ENCODE measurements at places on chromosomes 7 and 10.

DNA sequence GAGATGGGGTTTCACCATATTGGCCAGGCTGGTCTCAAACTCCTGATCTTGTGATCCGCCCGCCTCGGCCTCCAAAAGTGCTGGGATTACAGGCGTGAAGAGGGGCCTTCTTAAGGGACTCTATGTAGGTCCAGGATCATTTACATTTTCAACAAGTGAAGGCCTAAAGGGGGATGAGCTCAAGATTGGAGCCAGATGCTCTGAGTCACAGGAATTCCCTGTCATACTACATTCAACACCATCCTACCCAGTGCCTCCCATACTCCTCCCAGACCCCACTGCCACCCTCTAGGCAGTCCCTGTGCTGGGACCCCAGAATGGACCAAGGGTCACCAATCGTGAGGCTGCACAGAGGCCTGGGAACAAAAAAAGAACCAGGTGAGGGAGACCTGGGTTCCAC lies 29.9 kb downstream of the CYTH3 start:
- no peak for DNase-seq

DNA sequence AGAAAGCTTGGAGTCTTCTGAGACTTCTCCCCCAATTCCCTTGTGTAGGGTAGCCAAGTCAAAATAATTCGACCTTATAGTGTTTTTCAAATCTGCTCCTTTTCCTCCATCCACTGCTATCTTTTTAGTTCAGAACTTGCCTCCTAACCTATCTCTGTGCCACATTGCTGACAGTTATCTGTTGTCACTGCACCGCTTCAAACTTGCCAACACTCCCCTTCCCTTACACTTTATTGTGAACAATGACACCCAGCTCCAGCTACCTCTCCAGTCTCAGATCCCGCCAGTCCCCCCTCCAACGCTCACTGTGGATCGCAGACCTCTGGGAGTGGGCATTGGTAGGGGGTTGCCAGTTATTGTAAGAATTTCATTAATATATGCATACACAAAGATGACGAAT lies 16.3 kb upstream of the HPS1 start:
- no peak for DNase-seq

DNA sequence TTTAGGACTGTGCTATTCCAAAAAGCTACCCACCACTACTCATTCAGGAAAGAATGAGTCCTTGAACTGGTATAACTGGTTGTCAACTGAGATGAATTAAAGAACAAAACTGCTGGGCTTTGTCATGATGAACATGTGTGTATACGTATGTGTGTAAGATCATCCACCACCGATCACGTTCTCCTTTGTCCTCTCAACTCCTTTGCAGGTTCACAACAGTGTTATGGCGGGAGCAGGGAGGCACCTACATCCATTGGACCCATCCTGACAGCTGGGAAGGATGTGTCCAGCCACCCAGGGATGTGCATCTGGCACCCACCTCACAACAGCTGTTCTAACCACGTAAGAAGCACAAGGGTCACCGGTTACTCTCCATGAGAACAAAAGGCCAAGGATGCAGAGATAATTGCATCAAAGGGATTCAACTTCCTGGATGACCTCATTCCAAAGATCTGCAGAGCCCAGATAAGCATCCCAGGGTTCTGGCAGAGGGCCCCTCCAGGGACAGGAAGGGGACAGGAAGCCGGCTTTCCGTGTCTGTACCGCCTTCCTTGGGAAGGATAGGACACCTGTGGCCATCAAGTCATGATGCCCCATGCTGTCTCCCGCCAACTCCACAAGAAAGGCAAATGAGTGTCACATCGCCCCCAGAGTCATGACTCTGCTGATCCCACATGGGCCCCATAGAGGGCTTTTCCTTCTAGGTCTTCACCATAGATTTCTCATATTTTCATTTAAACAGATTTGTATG lies 66.1 kb downstream of the STEAP1B start:
- DNase-seq, result no peak

- DNase-seq, result no peak
Measured at GRCh38 chr7:886626-887487, 10.5 kb downstream of the GET4 start.

- no peak for DNase-seq
Measured at GRCh38 chr7:5455175-5455574, 31.5 kb upstream of the TNRC18 start.

- no peak for DNase-seq
Measured at GRCh38 chr10:132035476-132035875, 30.3 kb upstream of the JAKMIP3 start.

- no peak for DNase-seq
Measured at GRCh38 chr7:130099331-130099730, 29.0 kb downstream of the KLHDC10 start.

DNA sequence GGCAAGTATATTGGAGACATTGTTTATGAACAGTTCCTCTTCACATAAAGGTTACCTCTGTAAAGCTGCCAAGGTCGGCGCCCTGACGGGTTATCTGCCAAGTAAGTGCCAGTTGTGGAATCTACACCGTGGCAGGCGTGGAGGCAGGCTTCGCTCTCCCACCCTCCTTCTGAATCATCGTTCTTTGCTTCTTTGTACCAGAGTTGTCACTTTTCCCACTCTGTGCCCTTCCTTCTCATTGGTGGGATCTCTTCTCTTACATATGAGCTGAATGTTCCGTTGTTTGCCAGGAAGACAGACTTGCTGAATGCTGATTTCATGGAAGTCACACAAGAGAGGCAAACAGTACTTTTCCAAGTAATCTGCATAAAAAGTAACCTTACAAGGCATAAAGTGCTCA lies 40.6 kb upstream of the PTPRZ1 start:
- DNase-seq, result no peak

DNA sequence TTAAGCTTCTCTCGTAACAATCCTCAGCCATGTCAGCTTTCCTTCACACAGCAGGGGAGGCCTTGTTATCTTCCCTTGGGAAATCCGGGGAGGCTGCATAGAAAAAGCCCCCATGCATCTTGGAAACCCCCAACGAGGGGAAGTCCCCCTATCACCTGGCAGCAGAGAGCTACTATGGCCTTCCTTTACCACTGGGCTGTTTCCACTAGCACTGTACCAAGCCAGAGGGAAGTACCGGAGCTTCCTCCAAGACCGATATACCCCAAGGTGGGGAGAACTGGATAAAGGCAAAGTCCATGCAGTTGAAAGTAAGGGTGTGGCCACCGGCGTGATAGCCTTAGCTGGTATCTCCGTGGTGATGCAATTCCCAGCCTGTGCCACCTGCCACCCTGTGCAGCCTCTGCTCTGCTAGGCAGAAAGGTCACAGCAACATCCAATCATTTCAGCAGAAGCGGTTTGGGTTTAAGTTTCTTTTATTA lies 4.4 kb upstream of the CLIP2 start:
- DNase-seq, result no peak

GRCh38 chr7:24390376-24391157 lies 106.6 kb downstream of the NPY start:
- no peak for DNase-seq

DNA sequence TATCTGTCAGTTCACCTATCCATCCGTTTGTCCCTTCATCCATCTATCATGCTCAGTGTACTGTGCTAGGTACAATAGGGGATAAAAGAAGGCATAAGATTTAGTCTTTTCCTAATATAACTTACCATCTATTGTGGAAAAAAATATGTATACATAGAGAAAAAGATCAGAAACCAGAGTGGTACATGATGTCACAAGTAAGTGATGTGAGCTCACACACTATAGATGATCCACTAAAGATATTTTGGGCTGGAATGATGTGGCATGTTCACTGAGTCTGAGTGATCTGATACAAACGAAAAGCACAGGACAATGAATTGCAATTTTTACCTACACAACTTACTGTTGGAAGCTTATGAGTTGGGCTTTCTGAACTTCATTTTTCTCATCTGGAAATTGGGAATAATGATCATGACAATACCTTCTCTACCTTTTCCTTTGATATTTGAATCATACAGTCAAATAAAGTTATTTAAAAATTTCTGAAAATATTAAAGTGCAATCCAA lies 2.7 kb upstream of the TFAM start:
- DNase-seq, result no peak

- DNase-seq, result no peak
Measured at GRCh38 chr7:137592232-137592896, 248.8 kb upstream of the PTN start.

- no peak for DNase-seq
Measured at GRCh38 chr7:64870656-64871055, 32.4 kb upstream of the ZNF273 start.

DNA sequence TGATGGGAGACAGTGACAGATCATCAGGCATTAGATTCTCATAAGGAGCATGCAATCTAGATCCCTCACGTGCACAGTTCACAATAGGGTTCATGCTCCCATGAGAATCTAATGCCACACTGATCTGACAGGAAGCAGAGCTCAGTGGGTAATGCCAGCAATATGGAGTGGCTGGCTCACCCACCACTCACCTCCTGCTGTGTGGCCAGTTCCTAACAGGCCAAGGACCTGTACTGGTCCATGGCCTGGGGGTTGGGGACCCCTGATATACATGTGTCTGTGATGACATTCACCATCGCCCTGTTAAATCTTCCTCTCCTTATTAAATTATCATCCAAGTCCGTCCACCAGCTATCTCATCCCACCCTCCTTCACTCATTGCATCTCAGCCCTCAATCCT lies 118.4 kb downstream of the TEX36 start:
- no peak for DNase-seq
